A172 (cell line): ENCODE measurements at places on chromosomes 2 and 18. TPM values are rescaled to one million over a fixed set of nuclear protein-coding genes. Genes with fewer than 3 reads are reported as not detected.

Gene DBI
- 226 and 257 TPM in 2 replicates for total RNA-seq

Gene POLE4
- 16.4 and 27.8 TPM in 2 replicates for total RNA-seq

Gene PMS1
- total RNA-seq: 26.9 and 28.1 TPM in 2 replicates

Gene DUSP19
- 2.5 and 3.2 TPM in 2 replicates for total RNA-seq

DNA sequence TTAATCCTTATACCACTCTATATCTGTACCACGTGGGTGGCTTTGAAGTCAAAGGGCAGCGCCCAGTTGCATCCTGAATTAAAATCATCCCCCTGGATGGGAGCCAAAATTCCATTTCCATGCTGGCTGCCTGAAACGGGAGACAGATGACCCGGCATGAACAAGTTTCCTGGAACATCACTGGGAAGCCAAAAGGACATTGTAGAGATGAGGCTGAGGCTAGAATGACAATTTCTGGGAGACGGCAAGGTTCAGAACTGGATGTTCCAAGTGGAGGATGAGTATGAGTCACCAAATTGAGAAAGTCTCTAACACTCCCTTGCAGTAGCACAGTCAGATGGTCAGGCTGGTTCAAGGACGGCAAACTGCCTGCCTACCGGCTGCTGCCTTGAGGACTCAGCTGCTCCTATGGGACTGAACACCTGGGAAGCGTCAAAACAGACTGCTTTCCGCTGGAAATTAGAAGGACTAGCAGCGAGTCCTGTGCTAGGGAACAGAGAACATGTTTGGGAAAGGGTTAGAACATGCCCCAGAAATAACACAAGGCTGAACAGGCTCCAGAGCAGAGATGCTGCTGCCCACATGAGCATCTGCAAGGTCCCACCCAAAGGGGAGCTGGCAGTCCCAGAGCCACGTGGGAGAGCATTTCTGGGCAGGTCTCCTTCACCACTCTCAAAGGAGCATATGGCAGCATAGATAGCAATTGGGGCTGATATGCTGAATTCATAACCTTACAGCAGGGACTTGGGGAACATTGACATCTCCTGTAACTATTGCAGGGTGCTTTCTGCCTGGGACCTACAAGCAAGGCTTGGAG is 32.0 kb downstream of the YPEL5 start:
- DNase-seq: no peak

GRCh38 chr2:125405816-125406215 is 1250.1 kb upstream of the GYPC start:
- peak; percentile 89 for DNase-seq

DNA sequence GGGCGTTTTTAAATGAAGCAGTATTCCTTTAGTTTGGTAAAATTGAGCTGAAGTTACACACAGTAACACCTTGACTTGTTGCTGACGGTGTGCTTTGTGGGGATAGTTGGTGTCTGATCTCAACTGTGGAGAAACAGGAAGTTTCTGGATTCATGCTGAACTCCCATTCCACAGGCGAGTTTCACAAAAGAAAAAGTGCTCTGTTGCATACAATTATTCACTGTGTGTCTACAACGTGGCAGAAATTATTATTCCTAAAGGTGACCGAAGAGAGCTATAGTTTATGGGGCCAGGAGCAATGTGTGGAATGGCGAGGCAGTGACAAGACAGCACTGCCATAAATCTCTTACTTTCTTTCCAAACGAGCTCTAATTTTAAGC is 463 bp upstream of the CABYR start:
- no peak for DNase-seq

GRCh38 chr18:10229458-10229857 is 225.0 kb upstream of the APCDD1 start:
- no peak for DNase-seq

DNA sequence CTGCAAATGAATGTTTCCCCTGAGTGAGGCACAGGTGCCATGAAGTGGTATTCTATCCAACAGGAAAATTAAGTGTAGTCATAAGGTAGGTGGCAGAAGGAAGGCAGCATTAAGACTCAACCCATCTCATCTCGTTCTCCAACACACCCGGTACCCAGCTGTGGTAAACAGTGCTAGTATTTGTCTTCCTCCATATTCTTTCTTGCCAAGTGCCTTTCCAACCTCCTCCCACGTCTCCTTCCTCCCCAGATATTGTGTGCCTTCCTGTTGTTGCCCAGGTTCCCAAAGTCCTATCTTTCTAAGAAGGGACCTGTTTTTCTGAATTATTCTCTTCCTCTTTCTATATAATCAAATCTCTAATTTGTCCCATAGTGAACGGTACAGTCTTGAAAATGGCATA is 83.5 kb downstream of the CRIM1 start:
- DNase-seq: no peak

- no peak for DNase-seq
Observed at GRCh38 chr2:62055724-62056336, 140.1 kb upstream of the B3GNT2 start.

DNA sequence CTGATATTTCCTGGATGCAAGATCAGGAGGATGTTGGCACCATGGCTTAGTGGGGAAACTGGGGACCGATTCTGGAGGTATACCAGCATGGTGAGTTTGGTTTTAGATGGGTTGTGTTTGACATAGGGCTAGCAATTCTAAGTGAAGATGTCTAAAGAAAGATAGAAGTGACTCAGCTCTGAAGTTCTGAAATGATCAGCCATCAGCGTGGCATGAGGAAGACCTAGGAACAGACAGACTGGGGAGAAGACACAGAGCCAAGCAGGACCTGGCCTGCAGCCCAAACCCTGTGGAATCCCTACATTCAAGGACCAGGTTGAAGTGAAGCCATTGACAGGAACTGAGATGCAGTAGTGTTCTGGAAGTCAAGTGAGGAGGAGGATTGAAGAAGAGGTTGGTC is 39.8 kb downstream of the HRH4 start:
- no peak for DNase-seq

DNA sequence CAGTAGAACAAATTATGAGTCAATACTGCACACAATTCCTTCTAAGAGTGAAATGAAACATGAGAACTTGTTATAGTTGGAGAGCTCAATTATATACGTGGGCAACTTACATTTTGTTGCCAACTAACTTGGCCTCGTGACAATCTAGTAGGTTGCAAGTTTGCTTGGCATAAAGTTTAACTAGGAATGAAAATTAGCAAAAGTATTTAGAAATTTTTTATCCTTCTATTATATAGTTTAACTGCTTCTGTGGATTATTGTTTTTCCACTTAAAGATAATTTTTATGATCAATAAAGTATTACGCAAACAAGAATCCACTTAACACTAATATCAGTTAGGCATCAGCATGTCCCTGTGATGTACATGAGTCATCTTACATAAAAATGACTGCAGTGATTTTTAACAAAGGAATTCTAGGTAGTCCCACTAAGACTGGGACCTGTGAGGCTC is 41.1 kb downstream of the FAM124B start:
- DNase-seq: peak; percentile 8
